ENCODE measurements at places on chromosomes 7 and 10. TPM values are rescaled to one million over a fixed set of nuclear protein-coding genes. Genes with fewer than 3 reads are reported as not detected.

The PHYH gene
- 26.0 TPM for total RNA-seq

The KCP gene
- total RNA-seq = 1.6 TPM

The H2BK1 gene
- total RNA-seq = not detected

The TMEM229A gene
- 3.8 TPM for total RNA-seq

The CALML3 gene
- total RNA-seq = not detected

The SNCG gene
- 2.8 TPM for total RNA-seq

The SFRP4 gene
- total RNA-seq = 171 TPM

The DNTT gene
- total RNA-seq = not detected

The VPS37D gene
- 1.9 TPM for total RNA-seq

The HYAL4 gene
- total RNA-seq = not detected

Measured in fibroblast of the aortic adventitia (primary cell).